ENCODE measurements at places on chromosomes 1 and 21. TPM values are rescaled to one million over a fixed set of nuclear protein-coding genes. Genes with fewer than 3 reads are reported as not detected.

The PIGM gene
- 2.3 TPM for total RNA-seq

The LCE2D gene
- not detected for total RNA-seq

The HRNR gene
- not detected for total RNA-seq

The NHLH2 gene
- total RNA-seq, result not detected

The CELA3A gene
- not detected for total RNA-seq

The KIAA1614 gene
- total RNA-seq, result 7.9 TPM

The GBP5 gene
- 0.05 TPM for total RNA-seq

The TTC22 gene
- total RNA-seq, result not detected

The CFHR4 gene
- not detected for total RNA-seq

The TOR1AIP2 gene
- 59.9 TPM for total RNA-seq

The HLX gene
- total RNA-seq, result 16.7 TPM

The ERICH3 gene
- not detected for total RNA-seq

The CTSS gene
- 2.8 TPM for total RNA-seq

The AHCTF1 gene
- 32.8 TPM for total RNA-seq

The C1orf74 gene
- 0.93 TPM for total RNA-seq

The PTPN7 gene
- total RNA-seq, result not detected

The NPPB gene
- not detected for total RNA-seq

The HOOK1 gene
- not detected for total RNA-seq

The SLC26A9 gene
- total RNA-seq, result not detected

The NID1 gene
- 721 TPM for total RNA-seq
